ENCODE measurements at places on chromosomes 4 and X. TPM values are rescaled to one million over a fixed set of nuclear protein-coding genes. Genes with fewer than 3 reads are reported as not detected.

DNA sequence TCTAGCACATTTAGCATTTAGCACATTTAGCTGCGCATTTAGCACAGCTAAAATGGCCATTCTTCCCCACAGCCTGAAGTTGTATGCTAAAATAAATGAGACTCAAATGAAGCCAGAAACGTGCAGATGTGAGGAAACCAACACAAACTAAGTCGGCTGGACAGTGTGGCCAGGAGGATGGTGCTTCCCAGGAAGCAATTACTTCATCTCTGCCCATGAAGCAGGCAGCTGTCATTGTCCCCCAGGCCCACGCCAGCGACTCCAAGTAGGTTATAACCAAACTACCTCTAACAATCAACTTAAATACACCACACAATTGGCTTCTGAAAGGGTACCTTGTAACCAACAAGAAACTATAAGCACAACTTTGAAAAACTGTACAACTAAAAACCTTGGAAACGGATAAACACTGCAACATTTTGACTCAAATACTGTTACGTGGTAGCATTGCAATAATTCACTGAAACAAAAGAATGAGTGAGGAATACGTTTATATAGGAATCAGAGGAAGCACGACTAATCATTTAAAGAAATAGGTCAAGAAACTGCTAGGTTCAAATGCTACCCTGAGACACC is 39.2 kb downstream of the AFAP1 start:
- DNase-seq: peak; percentile 50

GRCh38 chr4:112876316-112876715 is 173.1 kb upstream of the ANK2 start:
- no peak for DNase-seq

DNA sequence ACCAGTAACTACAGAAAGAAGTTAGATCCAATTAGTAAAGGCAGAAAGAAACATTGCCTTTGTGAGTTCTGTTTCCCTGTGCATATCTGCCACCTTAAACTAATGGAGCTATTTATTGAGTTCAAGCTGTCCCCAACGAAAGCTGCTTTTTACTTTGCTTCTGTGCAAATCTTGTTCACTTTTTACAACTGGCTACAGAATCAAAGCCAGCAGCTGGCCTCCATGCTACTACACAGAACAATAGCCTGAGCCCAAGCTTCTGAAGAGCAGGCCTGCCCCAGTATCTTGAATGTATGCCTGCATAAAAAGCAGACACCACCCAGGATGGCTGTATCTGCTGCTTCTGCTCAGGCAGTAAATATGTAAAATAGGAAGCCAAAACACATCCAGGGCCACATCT is 28.1 kb downstream of the ANK2 start:
- peak; percentile 41 for DNase-seq

- no peak for DNase-seq
Observed at GRCh38 chr4:90306810-90307209, 179.6 kb downstream of the CCSER1 start.

DNA sequence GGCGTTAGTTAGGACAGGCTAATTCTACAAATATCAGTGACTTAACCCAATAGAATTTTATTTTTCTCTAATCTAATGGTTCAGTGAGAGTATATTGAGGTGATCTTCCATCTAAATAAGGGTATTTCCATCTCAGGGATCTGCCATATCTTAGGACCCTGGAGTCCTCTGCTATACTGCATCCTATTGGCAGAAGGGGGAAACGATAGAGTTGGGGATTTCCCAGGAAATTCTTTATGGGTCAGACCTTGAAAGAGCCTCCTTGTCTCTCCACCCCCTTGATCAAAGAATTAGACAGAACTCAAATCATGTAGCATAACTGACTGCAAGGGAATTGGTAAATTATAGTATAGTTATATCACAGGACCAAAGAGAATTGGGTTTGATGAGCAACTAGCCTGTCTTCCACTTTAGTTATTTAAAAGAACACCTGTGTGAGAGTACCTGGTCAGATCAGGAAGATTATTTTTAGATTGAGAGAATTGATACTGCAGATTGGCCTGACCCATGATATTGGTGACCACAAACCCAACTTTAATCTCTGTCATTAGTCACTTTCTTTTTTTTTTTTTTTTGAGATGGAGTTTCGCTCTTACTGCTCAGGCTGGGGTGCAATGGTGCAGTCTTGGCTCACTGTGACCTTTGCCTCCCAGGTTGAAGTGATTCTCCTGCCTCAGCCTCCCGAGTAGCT is 25.6 kb downstream of the SMARCA5 start:
- DNase-seq: no peak

The TMEM255A gene
- polyA plus RNA-seq: 1.4 TPM

DNA sequence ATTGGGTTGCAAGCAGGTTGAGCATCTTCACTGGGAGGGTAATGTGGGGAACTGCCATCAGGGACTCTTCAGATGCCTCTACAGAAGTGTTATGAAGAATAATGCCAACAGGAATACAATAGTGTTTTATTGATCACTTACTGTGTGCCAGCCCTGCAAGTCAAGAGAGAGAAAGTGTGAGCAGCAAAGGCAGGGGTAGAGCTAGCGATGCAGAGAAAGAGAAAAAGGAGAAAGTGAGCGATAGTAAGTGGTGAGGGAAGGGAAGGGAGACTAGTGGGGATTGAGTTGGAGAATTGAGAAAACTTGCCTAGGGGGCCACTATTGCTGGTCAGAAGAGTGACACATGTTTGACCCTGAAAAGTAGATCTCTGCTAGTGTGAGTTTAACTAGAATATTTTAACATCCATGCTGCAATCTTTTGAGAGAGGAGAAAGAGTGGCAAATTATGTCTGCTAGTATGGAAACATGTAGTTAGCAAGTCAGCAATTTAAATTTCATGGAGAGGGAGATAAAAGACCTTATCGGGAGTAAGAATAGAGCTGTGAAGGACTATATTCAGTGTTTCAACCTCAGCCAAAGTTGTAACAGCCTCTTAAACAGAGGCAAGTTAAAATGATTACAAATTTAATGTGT is 12.2 kb downstream of the AFF1 start:
- DNase-seq: peak; percentile 53

GRCh38 chr4:16082041-16082425 is 1.8 kb downstream of the PROM1 start:
- DNase-seq: peak; percentile 5
